ENCODE measurements at places on chromosomes 3 and 15.
A peak's percentile ranks its signal among the peaks of the same experiment; 100 is the strongest.

- DNase-seq: no peak
Measured at GRCh38 chr3:190849607-190850006, 12.9 kb downstream of the GMNC start.

DNA sequence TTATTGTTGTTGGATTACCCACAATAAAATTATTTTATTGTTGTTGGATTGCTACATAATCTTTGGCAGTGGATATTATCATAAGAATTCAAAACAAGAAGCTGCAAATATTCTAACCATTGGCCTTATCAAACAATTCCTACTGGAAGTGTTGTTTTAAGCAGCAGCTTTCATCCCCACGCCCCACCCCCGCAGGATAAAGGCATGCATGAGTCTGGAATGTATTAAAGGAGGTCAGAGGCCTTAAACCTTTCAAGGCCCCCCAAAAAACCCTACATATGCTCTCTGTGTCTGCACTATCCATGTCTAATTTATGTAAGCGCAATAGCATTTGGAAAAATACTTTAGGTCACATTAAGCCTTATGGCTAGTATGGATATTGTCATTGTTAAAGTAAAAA, 23.1 kb downstream of the P3H2 start:
- DNase-seq: no peak

DNA sequence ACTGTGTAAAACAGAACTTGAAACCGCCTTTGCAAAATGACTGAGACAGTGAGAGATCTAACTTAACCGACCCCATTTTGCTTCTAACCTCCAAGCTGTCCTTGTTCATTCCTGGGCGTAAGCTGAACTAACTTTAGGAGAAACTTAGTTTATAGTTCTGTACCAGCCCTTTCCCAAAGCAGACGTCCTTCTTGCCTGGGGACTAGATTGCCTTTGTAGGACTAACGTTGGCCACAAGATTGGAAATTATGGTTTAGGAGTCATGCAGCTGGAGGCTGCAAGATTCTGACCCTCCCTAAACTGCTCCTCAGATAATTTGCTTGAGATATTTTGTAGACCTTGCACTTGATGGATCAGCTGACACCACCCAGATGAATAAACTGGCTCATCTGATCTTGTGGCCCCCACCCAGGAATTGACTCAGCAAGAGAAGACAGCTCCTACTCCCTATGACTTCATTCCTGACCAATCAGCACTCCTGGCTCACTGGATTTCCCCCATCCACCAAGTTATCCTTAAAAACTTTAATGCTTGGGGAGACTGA, 219.9 kb upstream of the PROK2 start:
- no peak for DNase-seq

DNA sequence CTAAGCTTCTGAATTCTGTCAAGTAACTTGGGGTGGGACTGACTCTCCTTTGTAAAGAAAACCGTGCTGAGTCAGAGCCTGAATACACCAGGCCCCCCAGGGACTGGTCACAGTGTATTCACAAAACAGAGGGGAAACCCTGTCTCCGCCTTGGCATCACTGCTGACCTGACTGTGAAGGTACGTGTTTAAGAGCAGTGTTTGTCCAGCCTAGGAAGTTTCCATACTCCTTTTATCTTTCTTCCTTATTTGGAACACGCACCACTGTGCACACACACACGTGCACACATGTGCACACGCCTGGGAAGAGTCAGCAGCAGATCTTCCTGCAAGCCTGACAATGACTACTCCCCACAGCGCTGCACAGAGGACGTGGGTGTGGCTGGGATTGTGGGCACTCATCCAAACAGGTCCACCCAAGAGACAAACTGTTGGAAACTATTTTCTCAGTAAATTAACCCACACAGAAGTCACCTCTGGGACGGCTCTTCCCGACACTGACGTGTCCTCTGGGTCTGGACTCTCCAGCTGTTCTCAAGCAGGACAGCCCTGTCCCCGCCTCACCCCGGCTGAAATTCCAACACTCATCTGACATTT, 87.7 kb downstream of the ATP10A start:
- peak; percentile 39 for DNase-seq

DNA sequence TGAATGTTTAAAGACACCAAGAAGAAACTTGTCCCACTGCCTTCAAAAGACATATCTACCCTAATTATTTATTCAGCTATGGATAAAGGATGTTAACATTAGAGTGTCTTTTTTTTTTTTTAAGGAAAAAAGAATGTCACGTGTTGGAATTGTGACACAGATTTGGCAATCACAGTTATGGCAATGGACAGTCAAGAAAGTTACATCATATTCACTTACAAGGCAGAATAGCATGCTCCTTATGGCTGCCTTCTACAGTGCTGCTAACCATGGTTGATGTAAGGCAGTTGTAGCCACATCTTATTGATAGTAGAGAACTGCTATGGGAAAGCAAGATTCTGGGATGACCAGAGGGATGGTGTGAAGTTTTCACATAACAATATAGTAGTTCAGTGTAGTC, 128.8 kb upstream of the ZBTB20 start:
- DNase-seq: no peak

DNA sequence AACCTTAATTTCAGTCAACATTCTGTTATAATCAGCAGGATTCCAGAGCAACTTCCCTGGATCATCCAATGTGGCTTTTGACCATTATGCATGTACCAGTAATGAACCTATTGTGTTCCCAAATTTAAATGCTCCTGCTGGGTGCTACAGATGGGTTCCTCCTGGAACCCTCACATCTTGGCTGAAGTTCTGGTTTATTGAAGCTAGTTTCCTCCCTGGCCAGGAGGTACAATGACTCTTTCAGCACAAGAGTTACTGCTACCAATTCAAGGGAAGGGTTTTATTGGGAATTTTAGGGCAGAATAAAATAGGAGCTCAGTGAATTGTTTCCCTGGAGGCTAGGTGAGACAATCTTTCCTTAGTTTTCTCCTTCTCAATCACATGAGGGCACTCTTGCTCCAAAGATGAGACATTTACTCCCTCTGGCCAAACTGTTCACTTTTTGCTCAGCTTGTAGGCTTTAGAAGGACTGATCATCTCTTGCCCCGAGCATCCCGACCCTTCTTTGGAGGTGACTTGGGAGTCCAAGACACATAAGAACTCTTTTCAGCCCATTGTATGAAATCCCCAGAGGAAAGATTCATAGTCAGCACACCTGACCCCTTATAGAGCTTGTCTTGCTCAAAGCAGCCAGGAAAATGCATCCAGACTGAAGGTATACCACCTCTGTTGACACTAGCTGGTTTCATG, 8.8 kb upstream of the NPHP3 start:
- DNase-seq: no peak

- DNase-seq: no peak
Measured at GRCh38 chr3:50815844-50816243, 141.1 kb downstream of the DOCK3 start.

DNA sequence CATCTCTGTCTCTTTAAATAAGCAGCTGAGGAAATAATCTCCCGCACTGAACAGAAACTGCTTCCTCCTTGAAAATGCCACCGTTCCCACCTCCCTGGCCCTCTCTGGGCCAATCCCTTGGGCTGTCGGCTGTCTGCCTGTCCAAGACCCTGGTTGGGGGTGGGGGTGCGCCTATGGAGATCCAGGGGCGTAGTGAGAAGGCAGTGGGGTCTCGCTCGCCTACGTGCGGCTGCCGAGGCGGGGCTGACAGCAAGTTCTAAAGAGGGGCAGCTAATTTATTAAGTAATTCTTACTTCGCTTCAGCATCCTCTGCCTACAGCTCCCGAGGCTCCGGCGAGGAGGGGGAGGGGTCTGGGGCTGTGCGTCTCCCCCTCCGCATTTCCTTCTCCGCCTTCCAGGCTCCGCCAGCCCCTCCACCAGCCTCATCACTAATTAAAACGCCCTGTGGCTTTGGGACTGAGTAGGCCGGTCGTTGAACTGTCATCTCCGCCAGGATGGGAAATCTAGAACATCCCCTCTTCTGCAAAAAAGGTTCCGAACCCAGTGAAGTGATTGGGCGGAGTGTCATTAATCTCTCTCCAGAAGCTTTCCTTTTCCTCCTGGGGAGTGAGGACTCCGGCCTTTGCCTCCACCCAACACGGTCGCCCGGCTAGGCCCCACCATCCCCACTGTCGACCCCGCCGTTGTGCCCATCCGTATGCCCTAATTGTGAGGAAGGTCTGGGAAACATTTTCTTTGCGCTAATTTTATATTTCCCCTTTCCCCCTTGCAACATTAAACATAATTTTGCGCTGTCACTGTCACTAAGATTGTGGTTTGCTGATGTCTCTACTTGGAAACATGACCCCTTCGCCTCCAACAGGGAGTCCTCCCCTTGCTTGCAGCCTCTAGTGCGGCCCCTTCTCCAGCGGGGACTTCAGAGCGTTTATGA, 16.9 kb downstream of the NR2F2 start:
- DNase-seq: no peak

GRCh38 chr3:167030082-167030725, 349.9 kb downstream of the ZBBX start:
- DNase-seq: no peak

DNA sequence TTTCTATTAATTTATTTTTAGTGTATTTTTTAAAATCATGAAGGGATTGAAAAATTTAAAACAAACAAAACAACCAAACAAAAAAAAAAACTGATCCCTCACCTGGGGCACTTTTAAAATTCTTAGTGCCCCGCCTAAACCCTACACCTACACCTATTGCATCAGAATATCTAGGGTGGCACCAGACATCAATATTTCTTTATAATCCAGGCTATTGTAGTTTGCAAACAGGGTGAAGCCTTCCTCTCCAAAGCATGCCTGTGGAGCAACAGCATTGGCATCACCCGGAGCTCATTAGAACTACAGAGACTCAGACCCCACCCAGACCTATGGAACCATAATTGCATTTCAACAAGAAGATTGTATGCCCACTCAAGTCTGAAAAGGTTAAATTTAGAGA, 54.9 kb upstream of the ACP3 start:
- DNase-seq: no peak

GRCh38 chr15:67307156-67307555, 52.6 kb downstream of the IQCH start:
- no peak for DNase-seq

Measured in mesothelial cell of epicardium (in vitro differentiated cells).